Activated CD4-positive, alpha-beta T cell treated with anti-CD3 and anti-CD28 coated beads for 48 hours (primary cell): ENCODE measurements at places on chromosomes 5 and 9.

GRCh38 chr9:114186605-114187289 is 31.4 kb downstream of the COL27A1 start:
- no peak for DNase-seq

DNA sequence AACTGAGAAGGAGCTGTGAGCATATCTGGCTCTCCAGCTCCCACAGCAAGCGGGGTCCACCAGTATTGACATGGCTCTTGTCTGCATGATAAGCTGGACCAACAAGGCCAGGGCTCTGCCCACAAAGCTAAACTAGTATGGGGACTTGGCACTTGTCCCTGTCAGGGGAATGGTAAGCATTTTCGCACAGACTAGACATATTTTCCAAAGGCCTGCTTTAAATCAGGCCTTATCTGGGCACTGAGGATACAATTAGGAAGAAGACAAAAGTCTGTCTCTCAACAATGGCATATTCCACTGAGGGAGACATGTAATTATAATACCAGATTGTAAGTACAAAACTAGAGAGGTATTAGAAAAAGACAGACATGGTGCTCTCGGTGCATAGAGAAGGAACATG is 32.1 kb downstream of the CSF2 start:
- DNase-seq: no peak

DNA sequence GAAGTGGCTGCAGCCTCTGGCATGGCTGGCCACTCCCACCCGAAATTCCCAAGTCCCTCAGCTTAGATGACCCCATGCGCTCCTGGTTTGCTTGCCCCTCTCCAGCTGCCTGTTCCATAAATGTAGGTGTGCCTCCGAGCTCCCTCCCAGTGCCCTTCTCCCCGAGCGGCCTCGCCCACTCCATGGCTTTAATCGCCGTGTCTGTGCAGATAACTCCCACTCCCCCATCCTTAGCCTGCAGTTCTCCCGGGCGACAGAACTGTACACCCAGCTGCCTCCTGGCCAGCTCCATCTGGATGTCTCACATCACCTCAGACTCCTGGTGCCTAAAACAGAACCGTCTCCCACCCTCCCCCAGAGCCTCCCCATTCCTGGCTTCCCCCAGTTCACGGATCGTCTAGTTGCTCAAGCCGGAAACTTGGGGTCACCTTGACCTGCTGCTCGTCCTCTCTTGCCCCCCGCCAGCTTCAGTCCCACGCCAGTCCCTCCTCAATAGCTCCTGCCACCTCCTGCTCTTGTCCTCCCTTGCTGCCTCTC is 24.1 kb downstream of the HK3 start:
- no peak for DNase-seq

DNA sequence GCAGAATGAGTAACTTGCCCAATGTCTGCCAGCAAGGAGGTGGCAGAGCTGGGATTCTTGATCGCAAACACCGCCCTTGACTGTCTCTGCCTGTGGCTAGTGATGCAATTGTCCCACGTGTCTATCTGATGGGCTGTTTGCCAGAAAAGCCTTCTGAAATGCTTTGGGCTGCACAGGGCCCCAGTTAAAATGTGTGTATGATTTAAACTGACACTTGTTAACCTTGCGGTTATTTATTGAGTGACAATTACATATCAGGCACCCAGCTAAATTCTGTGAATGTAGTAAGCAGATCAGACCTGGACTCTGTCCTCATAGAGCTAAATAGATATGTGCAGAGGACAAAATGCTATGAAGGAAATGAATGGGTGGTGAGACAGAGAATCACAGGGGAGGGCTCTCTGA is 11.6 kb upstream of the IL12B start:
- peak; percentile 65 for DNase-seq

DNA sequence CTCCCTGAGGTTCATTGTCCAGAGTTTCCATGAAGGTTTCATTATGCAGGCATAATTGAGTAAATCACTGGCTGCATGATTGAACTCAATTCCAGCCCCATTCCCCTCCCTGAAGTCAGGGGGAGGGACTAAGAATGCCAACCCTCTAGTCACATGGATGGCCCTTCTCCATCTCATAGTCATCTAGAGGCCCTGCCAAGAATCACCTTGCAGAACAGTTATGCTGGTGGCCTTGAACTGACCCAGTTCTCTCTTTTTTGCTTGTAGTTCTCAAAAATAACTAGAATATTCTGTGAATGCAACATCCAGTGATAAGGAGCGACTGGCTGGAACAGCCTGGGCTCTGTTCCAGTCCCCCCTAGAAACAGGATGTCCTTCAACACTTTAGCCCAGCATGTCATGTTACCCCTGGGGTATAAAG is 31.7 kb downstream of the SLC35A4 start:
- no peak for DNase-seq

DNA sequence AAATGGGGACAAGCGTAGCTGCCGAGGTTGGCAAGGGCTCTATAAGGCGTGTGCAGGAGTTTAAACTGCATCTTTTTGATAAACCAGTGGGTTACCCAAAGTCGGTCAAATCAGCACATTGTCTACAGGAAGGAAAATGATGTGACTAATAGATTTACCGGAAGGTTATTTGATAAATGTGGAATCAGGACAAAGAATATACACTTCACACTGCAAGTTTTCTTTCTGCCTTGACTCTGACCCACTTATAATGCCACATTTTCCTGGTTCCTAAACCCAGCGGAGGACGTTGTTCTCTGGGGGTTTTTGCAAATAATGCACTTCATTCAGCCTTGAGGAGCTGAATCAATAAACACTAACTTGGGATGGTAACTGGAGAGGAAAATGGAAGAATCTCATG is 76.8 kb downstream of the TTLL11 start:
- no peak for DNase-seq

- no peak for DNase-seq
Observed at GRCh38 chr5:75663579-75664284, 52.5 kb downstream of the ANKDD1B start.

DNA sequence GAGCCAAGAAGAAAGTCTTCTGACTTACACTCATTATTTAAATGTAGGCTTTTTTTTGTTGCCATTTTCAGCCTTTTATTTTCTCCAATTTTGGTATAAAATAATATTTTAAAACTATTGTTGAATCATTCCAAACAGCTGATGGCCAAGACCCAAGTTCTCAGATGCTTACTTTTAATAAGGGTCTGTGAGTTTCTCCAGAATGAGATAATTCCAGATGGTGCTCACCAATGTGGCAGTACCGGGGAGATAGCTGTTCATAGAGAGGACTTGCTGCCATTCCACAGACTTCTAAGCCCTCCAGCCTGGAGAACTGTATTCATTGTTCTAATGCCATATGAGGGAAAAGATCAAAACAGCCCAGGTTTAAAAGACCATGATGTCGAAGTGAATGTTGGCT is 5.3 kb upstream of the C1QTNF2 start:
- no peak for DNase-seq

DNA sequence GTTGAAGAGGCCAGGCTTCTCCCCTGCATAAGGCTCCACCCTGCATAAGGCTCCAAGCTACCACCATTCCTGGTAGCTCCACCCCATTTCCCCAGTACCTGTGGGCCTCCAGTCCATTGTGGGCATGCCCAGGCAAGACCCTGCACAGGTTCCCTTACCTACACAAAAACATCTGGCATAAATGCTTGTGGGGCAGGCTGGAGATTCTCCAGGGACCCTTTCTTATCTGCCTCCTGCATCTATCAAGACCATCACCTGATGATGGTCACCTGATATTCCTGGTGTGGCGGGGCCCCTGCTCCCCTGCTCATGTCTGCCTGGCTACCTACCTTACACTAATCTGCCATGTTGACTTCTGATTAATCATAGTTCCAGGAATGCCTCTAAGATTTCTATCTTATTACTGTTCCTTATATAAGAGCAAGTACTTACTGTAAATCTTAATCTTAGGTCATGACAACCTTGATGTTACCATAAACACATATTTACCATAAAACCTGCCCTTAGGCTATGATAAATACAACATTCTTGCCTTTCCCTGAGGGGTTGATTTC is 41.0 kb downstream of the FGD3 start:
- DNase-seq: no peak

GRCh38 chr9:113587471-113588031 is 124.0 kb downstream of the RGS3 start:
- DNase-seq: no peak

DNA sequence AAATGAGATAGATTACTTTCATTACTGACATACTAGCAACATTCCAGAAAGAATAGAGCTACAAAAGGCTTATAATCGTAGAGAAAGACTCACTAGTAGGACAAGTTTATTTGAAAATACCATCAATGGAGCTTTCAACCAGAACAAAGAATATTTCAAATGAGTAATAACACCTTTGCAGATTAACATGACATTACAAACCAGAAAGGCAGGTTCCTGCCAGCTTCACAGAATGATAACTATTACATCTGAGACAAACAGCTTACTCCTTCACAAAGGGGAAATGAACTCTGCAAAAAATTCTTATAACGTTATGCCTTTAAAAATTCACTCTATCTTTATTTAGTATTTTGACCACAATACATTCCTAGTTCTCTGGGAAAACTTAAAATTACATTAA is 103.1 kb downstream of the EPB41L4A start:
- no peak for DNase-seq

DNA sequence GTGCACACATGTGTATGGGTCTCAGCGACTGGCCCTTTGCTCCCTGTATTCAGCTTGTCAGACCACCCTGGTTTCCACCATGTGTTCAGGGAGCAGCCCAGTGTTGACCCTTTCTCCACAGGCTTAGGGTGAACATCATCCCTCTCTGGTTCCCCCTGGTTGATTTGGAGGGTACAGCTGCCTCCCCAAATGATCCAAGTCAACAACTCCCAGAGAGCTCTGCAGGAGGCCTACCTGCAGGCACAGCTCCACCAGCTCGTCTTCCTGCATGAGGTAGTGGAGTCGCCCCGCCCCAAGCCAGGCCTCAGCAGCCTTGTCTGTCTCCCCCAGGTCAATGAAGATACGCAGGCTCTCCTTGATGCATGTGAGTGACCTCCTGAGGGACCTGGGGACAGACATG is 50.5 kb downstream of the SH3TC2 start:
- no peak for DNase-seq
